ENCODE measurements at places on chromosomes 2 and 18. TPM values are rescaled to one million over a fixed set of nuclear protein-coding genes. Genes with fewer than 3 reads are reported as not detected.

Gene FMNL2
- 1.1 TPM for total RNA-seq

GRCh38 chr2:160277151-160277550, 77.1 kb upstream of the ITGB6 start:
- ATAC-seq: no peak

GRCh38 chr2:48415836-48416515, 114.0 kb upstream of the STON1 start:
- no peak for ATAC-seq

DNA sequence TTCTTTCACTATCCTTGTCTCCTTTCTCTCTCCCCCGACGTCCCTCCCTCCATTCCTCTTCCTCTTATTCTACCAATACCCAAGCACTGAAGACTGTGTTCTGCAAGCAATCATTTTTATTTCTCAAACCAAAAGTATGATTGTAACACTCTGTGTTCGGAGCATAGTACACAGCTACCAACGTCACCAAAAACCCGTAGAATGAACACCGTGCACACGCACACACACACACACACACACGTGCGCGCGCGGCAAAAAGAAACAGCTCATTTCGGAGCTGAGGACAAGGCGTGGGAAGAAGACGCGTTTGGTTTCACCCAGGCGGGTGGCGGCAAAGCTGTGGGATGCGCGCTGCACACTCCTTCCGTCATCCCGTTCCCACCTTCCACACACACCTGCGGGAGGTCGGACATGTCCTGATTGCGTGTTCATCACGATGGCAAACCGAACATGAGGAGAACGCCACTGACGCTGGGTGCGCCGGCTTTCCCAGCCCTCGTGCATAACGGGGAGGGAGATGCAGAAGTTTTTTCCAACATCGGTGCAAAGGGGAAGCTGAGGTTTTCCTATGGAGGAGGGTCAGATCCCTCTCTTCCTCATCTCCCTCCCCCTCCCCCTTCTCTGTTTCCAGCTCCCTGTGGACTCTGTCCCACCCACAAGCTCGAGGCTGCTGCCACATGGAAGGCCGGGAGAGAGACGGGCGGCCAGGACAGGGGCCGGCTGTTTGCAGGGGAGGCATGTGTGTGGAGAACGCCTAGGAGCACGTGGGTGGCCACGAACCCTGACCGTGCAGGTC, 20.4 kb downstream of the MBP start:
- ATAC-seq: no peak

DNA sequence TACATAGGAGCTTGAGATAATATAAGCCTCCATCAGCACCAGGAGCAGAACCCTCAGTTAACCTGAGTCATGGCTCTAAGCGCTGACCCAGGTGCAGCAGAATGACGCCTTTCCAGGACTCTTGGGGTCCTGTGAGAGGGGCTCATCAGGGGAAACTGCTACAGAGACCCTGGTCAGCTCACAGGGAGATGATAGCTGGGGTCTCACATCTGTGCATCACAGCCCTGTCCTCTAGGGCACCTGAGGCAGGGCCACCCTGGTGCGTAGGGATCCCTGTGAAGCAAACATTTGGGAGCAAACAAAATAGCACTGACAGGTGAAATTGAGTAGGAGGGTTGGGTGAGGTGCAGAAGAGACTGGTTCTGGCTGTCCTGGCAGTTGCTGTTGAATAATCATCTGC, 219.2 kb downstream of the SH3RF3 start:
- no peak for ATAC-seq

DNA sequence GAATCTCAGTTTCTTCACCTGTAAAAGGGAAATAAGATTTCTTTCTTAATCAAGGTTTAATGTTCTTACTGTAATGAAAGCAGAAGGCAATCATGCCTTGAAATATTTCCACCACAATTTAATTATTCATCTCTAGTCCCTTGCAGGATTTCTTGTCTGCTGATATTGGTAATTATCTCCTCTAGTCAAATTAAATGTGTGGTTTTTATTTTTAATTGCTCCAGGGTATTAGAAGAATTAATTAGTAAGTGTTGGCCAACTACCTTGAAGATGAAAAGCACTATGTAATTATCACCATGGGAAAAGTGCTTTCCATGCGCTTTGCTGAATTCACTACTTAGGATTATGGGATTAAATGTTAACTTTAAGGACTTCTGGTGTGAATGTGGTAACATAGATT, 8.7 kb upstream of the LAPTM4A start:
- no peak for ATAC-seq

Gene SFXN5
- total RNA-seq: 10.3 TPM

Gene AGAP1
- 2.2 TPM for total RNA-seq

DNA sequence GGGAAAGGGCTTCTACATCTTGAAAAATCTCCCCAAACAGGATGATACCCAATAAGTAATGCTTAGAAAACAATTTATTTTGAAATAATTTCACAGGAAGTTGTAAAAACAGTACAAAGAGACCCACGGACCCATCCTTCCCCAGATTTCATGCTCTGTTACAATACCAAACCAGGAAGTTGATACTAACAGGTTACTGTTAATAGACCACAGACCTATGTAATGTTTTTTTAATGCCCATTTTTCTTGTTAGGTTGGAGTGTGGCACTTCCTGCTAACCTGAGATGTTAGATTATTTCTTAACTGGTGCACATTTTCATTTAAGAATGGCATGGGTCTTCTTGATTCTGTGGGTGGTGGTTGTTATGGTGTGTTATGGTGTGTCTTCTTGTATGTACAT, 21.4 kb upstream of the MGAT5 start:
- peak; percentile 0 for ATAC-seq

- no peak for ATAC-seq
These were observed 17.7 kb downstream of the ITGB1BP1 start for GRCh38 chr2:9405636-9406035.

DNA sequence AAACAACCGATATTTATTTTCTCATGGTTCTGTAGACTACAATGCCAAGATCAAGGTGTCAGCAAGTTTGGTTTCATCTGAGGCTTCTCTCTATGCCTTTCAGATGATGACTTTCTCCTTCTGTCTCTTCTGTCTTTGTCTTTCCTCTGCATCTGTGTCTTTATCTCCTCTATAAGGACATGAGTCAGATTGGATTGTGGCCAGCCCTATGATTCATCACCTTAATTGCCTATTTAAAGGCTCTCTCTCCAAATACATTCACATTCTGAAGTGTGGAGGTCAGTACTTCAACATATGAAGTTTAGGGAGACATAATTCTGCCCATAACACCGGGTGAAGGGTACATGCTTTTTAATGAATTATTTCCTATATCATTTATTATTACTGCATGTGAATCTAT, 71.2 kb upstream of the CNTNAP5 start:
- no peak for ATAC-seq

DNA sequence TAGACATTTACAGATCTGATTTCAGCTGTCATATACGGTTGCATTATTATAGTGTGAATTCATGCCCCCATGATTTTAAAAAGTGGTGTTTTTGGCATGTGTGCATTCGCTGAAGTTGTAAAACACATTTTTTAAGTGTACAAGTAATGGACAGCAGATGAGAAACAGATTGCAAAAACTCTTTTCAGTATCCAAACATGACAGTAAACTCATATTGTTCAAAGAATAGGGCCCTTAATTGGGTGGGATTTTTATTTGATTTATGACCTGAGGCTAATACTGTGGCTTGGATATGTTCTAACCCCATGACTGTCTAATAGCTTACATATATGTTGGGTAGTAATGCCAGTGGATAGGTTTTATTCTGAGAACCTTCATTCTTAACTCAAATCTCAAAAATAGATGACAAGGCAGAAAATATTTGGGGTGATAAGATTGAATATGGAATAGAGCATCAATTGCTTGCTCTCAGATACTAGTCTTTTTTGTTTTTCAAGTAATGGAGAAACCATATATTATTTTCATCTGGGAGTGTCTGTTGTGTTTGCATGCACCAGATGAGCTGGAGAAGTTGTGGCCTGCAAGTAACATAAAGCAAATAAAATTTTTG, 118.6 kb downstream of the PARD3B start:
- no peak for ATAC-seq

DNA sequence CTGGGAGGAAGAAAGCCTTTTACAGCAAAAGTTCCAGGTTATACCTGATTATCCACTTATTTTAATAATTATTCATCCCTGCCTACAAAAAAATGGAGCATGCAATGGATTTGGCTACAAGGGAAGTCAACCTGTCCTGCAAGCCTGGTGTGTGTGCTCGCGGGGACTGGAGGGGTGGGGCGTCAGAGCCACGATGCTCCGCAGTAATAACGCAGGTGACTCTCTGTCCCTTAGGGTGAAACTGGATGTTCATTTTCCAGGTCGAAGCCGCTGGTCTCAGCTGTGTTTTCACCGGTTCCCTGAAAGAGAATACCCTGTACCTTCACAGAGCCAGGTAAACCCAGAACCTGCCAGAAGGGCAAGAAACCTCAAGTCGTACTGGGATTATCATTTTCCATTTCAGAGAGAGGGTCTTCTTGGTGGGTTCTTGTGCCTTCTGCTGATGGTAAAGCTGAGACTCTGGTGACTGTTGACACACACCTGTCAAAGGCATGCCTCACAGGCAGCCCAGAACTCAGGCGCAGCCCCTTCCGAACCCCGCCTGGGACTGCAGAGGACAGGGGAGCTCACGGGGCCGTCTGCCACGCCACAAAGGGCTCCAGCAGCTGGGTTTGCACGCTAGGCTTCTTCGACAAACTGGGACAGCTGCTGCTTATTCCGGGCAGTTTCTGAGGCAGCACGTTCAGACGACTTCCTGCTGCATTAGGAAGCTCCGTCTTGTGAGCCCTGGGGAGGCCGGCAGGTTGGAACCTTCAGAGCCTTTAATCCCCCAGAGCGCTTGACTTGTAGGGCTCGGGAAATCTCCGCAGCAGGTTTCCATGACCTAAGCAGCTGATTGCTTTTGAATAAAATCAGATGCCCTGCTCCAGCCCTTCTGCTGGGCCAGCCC, 58.6 kb downstream of the KCNG2 start:
- no peak for ATAC-seq

DNA sequence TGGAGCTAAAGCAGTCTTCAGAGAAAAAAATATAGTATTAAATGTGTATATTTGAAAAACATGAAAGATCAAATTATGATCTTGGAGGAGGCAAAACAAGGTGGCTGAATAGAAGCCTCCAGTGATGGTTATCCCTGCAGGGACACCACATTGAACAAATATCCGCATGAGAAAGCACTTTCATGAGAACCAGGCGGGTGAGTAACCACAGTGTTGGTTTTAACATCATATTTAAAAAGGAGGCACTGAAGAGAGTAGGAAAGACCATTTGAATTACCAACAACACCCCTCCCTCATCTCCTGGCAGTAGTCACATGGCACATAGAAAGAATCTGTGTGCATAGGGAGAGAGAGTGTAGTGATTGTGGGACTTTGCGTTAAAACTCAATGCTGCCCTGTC, 759.6 kb upstream of the NRXN1 start:
- ATAC-seq: no peak

DNA sequence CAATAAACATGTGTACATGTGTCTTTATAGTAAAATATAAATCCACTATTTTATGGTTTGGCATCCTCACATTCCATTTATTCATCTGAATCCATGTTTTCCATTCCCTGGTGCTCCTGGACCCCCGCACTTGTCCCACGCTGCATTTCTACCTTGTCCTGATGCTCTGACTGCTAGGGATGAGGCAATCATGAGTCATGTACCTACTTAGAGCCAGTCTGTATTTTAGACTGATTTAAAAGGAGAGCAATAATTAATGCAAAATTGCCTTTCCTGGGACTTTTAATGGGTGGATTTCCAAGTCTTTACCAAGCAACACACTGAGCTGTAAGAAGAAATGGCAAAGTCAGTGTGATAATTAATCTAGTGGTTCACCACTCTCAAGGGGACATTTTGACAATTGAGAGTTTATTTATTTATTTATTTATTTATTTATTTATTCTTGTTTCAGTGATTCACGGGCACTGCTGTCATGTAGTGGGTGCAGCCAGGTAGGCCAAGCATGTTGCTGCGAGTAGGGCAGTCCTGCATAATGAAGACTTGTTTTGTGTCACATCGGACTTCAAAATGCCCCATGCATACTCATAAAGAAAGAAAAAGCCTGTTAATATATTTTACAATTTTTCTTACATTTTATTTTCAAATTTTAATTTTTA, 419.3 kb upstream of the VWC2L start:
- no peak for ATAC-seq

Gene HSBP1L1
- total RNA-seq: 9.2 TPM

Gene ADRA2B
- total RNA-seq: 0.09 TPM

Gene CD207
- total RNA-seq: not detected

DNA sequence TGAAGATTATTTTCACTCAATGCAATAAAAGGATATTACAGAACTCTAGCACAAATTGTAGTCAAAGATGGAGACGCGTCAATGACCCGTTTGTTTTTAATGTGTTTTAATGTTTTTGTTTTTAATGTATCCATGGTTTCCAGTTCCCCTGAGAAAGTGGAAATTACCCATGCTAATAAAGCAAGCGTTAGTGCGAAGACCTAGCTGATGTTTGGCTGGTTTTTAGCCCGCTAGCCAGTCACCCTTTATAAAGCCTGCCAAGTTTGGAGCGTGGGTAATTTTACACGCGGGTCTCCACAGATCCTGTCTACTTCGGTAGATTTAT, 430 bp upstream of the CHMP1B start:
- peak; percentile 31 for ATAC-seq

Gene POU3F3
- total RNA-seq: not detected

DNA sequence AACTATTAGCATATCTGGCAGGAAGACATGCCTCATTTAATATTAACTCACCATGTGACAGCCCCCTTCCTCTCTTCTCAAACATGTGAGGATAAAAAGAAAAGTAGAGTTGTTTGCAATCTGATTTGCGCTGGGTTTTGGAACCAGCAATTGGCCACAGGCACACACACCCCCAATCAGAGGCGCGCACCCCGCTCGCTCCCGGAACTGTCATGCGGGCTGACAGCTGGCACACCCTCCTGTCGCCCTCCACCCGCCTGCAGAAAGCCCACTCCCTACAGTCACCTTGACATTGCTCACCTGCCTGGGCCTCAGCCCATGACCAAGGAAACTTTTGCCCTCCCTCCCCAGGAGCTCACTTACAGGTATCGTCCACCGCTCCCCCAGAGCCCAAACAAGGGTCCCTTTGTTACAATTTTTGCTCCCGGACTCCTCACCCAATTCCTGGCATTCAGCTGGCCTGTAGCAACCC, 1.1 kb downstream of the COBLL1 start:
- ATAC-seq: no peak

GRCh38 chr18:48295586-48296311, 113.4 kb downstream of the ZBTB7C start:
- ATAC-seq: no peak

DNA sequence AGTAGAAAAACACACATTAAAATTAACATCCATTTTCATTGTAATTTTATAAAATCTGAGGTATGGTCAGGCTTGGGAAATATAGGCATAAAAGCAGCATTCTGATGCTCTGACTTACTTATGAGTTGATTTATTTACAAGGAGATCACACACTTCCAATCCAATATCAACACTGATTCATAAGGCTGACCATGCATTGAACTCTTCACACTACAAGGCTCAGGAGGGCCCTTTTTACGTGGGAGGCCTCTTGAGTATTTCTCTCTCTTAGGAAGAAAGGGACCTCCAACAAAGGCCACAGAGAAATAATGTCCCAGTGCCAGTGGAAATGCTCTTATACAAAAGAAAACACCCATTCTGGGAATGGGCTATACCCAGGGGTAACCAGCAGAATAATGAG, 222.8 kb downstream of the NAPG start:
- ATAC-seq: no peak
